Neural crest cell (in vitro differentiated cells): ENCODE measurements at places on chromosomes 2 and 18.

DNA sequence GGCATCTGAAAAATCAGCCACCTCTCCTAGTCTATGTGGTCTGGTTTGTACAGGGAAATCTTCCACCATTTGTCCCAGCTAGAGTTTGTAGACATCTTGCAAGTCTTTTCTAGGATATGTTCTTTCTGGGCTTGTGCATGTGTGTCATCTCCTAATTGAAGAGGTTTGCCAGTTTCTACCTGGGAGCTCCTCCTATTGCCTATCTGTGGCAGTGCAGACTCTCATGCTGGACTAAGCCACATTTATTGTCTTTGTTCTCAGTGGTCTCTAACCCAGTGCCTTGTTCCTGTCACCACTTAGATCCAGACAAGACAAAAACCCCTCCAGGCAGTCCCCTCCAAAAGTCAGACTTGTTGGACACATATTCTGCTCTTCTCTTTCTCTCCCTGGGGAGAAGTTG is 72.0 kb upstream of the MRPS9 start:
- DNase-seq: no peak

DNA sequence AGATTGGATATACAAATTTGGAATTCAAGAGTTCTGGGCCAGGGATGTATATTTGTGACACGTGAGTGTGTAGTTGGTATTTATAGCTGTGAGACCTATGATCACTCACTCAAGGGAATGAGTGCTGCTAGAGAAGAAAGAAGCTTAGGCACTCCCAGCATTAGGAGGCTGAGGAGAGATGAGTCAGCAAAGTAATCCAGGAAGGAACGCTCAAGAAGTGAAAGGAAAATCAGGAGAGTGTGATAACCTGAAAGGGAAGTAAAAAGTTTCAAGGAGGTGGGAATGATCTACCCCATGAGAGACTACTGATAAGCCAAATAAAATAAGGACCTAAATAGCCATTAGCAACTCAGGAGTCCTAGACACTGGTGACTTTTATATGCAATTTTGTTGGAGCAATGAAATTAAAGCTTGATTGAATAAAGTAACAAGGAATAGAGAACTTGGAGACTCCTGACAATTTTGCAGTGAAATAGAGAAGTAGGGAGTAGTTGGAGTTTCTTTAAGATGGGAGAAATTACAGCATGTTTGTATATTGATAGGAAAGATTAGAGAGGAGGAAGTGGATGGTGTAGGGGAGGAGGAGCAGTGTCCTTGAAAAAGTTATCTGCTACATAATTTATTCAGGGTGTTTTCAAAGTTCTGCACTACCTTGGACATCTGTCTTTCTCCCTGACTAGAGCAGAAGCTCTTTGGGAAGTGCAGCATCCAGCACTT is 89.9 kb downstream of the UBE2E3 start:
- no peak for DNase-seq

DNA sequence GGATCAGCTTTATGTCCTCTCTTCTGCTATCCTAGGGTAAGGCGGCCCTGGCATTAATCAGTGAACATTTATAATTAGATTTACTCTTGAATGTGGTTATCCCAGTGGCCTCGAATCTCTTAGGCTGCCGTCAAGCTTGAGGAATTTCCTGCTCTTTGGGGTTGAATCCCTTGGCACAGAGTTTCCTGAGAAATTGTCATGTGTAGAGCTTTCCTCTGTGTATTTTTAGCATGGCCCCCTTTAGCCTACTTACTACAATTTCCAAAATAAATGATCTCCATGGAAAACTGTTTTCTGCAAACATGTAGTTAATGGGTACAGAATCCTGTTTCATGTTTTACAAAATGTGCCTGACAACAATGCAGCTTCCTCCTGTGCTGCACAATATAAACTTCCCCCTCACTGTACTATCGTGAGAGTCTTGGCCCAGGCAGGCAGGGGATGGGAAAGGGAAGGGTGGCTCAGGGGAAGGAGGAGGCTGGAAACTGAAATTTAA is 18.1 kb downstream of the NCAPH start:
- no peak for DNase-seq

DNA sequence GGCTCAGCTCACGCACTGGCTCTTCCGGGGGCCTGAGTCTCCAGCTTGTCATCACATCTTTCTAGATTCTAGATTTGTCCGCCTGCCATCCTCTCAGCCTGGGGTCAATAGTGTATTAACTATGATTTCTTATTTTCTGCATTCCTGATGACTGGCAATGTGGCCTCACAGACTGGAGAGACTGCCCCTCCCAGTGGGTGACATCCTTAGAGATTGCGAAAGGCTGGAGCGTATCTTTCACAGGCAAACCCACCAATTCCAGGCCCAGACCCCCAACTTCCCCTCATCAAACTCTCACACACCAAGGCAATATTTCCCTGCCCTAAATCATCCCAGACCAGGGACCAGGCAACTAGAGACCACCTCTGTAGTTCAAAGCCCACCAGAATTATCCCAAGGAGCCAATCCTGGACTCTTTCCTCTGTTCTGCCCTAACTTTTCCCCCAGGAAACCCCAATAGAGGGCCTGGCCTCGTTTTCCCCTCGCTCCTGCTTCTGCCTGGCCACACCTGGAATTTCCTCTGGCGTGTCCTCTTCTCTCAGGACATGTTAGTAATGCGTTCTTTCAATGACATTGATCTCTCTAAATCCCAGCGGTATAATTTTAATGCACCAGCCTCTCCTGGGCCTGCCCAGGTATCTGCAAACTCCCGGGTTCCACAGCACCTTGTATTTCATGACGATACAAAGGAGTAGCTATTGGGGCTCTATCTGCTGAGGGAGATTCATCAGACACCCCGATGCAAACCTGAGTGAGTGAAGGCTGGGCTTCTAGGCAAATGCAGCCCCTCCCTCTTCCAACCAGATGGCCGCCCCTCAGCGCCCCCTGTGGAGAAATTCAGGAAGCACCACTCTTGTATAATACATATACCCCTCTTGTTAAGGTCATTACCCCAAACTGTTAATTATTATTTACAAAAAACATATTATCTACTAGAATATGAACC is 2.4 kb upstream of the KCNF1 start:
- peak; percentile 60 for DNase-seq

GRCh38 chr18:22872900-22873537 is 60.1 kb upstream of the RBBP8 start:
- no peak for DNase-seq

DNA sequence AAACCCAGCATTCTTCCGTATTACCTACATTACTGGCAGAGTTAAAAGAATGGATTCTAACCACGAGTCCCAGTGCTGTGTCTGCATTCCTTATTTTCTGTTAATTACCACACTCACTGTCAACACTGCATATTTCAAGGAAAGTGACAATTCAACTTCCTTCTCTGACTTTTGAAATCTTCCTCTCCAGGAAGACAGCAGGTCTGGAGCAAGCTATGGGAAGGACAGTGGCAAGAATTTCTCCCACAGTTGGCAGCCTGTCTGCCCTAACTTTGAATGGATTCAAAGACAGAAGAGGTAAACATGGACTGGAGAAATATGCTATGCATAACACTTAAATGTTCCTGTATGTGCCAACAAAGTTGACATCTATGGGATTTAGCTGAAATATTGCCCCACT is 700.5 kb upstream of the CHAC2 start:
- DNase-seq: no peak
